ENCODE measurements at places on chromosomes 1 and 21.

- DNase-seq = no peak
These were observed 166.7 kb downstream of the GABPA start for GRCh38 chr21:25901330-25901979.

DNA sequence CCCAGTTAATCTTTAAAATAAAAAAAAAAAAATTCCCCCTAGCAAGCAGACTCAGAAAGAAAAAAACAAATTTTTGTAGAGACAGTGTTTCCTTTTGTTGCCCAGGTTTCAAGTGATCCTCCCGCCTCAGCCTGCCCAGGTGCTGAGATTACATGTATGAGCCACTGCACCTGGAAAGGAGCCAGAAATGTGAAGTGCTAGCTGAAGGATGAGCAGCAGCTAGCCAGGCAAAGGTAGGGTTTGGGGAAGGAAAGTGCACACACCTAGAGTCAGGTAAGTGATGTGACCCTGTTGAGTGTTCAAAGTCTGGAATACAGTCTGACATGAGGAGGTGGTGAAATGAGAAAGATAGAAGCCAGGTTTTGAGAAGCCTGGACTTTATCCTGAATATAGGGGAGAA lies 1.7 kb downstream of the AKR1A1 start:
- peak; percentile 69 for DNase-seq

GRCh38 chr1:25587290-25587689 lies 29.3 kb upstream of the MAN1C1 start:
- no peak for DNase-seq

GRCh38 chr1:65958561-65959350 lies 166.1 kb downstream of the PDE4B start:
- peak; percentile 61 for DNase-seq

DNA sequence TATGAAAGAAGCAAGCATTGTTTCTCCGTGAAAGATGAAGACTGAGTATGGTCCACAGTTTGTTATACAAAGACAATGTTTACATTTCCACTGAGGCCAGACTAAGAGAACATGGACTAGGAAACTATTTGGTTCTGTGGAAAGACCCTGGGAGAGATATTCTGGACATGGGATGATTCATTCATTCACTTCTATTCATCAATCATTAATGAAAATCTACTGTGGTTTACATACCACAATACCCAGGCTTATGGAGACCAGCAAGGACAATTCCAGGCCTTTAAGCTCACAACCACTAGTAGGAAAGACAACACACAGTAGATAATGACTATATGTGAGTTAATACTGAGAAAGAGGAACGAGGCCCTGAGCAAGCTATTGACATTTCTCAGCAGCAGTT lies 125.4 kb downstream of the TBX15 start:
- DNase-seq = no peak

- DNase-seq = no peak
These were observed 140.4 kb downstream of the COL24A1 start for GRCh38 chr1:86016076-86016759.

DNA sequence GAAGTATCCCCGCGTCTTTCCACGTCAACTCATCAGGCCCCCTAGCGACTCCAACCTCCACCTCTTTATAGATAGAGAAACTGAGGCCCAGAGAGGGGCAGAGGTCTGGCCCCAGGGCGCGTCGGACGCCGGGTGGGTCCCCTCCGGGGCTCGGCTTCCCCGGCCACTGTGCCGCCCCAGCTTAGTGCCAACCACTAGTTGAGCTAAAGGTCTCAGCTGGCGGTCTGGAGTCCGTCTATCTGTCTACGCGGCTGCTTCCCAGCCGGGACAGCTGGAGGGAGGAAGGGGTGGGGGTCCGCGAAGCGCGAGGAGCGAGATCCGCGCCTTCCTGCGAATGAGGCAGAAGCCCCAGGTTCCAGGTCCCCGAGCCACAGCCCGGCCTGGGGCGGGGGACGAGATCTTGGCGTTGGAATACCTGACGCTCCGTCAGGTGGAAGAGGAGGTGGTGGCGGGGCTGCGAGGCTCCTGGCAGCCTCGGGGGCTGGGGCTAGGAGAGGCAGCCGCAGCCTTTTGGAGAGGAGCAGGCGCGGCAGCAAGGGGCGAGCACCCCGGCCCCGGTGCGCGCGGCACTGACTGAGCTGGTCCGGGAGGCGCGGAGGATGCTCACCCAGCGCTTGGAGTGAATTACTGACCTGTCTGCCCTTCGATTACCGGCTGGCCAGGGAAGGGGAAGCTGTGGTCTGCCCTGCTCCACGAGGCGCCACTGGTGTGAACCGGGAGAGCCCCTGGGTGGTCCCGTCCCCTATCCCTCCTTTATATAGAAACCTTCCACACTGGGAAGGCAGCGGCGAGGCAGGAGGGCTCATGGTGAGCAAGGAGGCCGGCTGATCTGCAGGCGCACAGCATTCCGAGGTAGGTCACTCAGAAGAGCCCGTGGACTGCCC lies 937 bp downstream of the PODN start:
- DNase-seq = no peak

DNA sequence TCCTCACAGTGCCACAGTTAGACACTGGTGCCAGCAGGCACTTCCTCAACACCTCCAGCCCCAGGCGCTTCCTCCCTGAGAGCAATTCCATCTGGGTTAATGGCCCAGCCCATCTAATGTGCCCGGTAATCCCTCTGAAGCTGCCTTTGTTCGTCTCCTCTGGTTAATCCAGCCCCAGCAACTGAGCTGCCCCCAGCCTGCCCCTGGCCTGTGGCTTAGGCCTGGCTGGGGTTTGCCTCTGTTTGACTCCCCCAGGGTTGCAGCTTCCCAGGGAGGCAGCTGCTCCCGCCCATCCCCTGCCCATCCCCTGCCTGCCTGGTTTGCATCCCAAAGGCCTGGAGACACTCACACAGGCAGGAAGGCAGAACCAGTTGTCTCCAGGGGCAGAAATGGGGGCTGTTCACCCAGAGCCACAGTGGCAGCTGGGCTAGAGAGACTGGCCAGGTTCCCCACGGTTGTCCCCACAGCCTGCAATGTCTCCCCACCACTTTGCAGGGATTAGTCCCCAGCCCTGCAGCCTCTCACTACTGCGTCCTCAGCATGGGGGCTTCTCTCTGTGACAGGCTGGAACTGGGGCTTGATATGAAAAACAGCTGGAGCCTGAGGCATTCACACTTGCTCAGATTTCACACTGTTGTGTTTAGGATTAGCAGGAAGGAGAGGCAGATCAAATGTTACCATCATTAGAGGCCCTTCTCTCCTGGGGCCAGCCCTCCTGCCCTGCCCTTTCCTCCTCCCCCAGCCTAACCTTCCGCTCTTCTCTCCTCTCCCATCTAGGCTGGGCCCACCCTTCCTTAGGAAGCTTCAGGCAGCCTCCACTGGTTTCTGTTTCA lies 120.2 kb downstream of the TLR5 start:
- DNase-seq = no peak

DNA sequence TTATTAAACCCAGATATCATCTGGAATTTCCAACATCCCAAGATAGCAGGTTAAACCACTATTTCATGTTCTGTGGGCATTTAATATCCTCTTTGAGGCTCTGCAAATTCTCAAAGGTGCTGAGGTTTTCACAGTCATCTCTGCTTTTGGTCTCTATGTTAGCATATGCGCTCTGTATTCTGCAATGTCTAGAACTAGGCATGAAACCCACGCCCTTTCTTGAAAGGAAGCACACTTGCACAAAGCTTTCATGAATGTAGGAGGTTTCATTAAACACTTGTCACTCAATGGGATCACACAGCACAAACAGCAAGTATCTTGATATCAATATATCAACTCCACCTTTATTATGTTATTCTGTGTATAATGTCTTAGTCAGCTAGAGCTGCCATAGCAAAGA lies 172.0 kb upstream of the USP24 start:
- no peak for DNase-seq

DNA sequence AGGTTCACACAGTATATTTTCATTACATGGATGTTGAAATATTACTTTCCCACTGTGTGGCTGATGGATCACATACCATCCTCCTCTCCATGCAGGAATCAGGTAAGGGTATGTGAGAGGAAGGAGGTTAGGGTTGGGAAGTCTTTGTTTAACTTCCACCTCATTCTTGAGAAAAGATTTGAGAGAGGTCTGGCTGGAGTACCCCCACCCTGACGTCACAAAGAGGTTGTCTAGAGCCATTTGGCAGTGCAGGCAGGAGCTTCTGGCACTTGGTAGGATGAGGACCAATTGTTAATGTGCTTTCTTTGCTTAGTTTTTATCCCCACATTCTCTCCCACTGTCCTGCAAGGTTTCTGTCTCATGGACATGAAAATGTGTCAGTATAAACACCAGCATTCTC lies 356.6 kb downstream of the DSCAM start:
- no peak for DNase-seq

GRCh38 chr21:45974073-45975019 lies 7.2 kb upstream of the COL6A1 start:
- DNase-seq = no peak

- DNase-seq = no peak
These were observed 2.4 kb downstream of the GPR157 start for GRCh38 chr1:9126511-9126910.

- DNase-seq = peak; percentile 22
These were observed 25.3 kb downstream of the SLC30A7 start for GRCh38 chr1:100921110-100921706.

DNA sequence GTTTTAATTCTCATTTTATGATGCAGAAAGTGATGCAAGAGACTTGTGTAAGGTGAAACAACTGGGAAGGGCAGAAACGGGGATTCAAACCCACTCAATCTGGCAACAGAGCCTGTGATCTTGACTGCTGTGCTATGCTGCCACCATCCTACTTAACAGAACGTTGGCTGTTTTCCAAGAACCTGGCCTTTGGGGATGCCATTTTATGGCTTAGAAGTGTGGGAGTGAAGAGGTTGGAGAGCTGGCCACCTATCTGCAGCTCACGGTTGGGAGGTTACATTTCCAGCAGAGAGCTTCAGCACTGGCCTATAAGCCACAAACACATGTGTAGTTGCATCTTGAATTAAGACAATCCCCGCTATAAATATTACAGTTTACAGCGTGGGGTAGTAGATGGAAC lies 235.3 kb downstream of the PRDM2 start:
- DNase-seq = no peak

- DNase-seq = no peak
These were observed 170.8 kb upstream of the SAMSN1 start for GRCh38 chr21:14716761-14717396.

- no peak for DNase-seq
These were observed 150.1 kb downstream of the KCNJ6 start for GRCh38 chr21:37766129-37766528.

- DNase-seq = no peak
These were observed 14.7 kb downstream of the ADCY10 start for GRCh38 chr1:167899253-167899681.

- no peak for DNase-seq
These were observed 20.1 kb downstream of the TP73 start for GRCh38 chr1:3672231-3672970.

DNA sequence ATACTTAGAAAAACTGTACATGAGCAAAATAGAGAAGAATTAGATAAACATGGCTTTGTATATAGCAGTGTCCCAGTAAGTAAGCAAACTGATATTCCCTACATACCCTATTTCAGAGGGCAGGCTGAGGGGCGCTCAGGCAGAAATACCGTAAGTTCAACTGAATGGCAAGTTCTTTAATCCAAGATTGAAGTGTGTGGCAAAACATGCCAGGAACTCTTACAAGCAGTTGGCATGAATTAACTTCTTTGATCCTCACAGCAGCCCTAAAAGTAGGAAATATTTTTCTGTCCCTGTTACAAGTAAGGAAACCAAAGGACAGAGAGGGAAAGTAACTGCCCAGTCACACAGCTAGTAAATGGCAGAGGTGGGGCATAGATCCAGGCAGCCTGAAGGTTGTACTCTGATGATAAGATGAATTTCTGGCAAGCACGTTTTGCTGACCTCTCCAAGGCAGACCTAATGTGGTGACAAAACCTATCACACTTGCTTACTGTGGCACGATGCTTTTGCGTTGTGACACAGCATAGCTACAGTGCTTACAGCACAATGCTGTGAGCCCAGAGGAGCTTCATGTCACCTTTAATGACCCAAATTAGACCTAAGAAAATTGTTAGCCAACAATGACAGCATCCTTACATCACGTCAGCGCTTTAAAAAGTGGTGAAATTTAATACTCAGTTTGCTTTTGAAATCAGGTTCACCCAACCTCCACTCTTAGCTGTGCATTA lies 35.0 kb upstream of the THEM4 start:
- no peak for DNase-seq

DNA sequence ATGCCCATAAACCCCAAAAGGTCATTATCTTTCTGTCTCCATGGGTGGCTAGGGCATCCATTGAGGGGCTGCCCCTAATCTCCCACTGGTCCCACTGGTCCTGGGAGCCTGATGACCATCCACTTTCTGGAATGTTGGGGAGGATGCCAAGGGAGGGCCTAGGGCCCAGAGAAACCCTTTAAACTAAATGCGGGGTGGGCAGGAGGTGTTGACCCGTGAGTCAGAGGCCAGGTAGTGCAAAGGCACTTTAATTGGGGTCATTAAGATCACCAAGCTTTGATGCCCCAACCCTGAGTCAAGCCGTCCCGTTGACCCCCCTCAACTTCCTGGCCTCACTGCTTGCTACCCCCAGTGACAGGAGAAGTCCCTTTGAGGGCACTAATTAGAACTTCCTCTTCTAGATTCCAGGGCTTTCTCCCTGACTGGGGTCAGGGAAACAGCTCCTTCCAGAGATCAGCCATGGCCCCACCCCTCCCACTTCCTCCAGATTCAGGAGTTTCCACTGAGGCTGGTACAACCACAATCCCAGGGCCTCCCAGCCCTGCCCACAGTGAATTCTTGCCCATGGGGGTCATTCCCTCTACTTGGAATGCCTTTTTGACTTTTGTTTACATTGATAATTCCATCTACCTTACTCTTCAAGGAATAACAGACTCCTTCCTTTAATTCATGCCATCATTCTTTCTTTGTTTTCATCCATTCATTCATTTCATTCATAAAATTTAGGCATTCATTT lies 15.5 kb upstream of the SERINC2 start:
- DNase-seq = no peak

All from MM.1S (cell line).